ENCODE measurements at places on chromosomes 6 and 20.

GRCh38 chr6:39935241-39935640 is 979 bp upstream of the MOCS1 start:
- no peak for DNase-seq

GRCh38 chr6:73121421-73121993 is 103.8 kb downstream of the KHDC1L start:
- DNase-seq: no peak

GRCh38 chr20:43404878-43405277 is 52.8 kb upstream of the SRSF6 start:
- no peak for DNase-seq

DNA sequence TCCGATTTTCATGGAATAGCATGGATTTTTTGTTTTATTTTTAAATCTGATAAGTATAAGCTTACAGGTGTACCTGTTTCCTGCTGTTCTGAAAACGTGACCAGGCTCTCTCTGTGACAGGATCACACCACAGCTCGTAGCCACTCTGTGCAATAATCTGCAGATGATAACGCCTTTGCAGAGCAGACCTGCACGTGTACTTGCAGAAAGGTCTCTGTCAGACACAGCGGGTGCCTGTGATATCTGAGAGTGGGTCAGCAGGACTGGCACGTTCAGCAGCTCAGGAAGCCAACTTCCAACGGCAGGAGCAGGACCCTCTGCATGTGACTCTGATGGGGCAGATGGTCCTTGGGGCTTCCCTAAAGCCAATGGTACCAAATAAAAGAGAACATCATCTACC is 68.6 kb upstream of the HDDC2 start:
- no peak for DNase-seq

GRCh38 chr6:108105571-108105970 is 31.0 kb upstream of the OSTM1 start:
- DNase-seq: no peak

GRCh38 chr6:4069199-4069598 is 9.7 kb downstream of the FAM217A start:
- no peak for DNase-seq
